ENCODE measurements at places on chromosomes 2 and 18.

GRCh38 chr18:37937287-37937686 lies 371.7 kb upstream of the CELF4 start:
- no peak for DNase-seq

- DNase-seq: no peak
These were observed 109.2 kb upstream of the GPC1 start for GRCh38 chr2:240326246-240326645.

DNA sequence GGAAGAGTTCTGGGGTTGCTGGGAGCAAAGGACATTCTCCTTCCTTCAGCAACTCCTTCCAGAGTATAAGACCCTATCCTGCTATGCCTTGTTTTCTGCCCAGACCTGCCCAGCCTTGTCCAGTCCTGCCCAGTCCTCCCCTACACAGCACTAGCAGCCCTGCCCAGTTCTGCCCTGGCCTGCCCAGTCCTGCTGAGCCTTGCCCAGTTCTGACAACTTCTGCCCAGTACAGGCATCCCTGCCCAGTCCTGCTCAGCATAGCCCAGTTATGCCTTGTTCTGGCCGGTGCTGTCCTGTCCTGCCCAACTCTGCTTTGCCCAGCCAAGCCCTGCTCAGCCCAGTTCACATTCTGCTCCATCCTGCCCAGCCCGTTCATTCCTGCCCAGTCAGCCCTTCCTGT lies 44.9 kb upstream of the ALK start:
- DNase-seq: no peak

DNA sequence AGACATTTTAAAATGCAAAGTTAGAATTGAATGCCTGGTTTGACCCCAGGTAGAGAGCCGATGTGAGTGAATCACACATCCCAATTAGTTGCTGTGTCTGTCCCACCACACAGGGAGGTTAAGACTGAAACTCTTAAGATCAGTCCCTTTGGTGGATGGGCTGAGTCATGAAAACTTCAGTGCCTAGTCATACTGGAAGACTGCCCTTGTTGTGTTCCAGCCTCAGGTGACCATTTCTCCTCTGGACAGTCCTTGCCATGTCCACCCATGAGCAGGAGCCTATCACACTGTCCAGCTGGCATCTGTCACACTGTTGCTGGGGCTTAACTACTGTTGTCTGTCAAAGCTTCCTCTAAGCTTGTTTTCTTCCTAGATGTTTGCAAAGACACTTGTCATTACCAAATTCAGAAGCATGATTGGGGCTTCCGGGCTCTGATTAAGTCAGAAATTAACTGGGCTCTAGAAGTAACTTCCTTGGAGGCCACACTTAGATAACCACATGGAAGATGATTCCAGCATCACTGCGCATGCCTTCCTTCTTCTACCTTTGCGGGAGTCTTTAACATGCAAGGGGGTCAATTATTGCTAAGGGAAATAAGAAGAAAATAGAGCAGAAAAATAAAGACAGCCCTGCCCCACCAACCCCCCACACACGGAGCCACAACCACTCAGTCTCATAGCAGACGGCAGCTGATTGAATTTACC lies 21.3 kb downstream of the CYRIA start:
- no peak for DNase-seq

DNA sequence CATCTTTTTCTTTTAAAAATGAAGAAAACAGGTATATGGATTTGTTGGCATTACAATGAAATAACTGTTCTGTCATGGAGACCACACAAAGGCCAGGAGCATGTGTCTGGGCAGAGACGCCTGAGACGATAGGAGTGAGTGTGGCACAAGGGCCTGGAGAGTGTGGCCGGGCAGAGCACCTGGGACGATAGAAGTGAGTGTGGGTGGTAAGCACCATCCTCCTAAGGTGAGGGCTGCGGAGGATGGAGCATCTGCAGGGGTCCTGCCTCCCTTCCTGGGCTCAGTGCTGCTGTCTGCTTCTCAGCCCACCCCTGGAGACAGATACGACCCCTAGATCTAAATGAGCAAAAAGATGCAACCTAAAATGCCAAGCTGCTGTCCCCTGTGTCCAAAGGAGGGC lies 184.9 kb downstream of the MYT1L start:
- DNase-seq: no peak

DNA sequence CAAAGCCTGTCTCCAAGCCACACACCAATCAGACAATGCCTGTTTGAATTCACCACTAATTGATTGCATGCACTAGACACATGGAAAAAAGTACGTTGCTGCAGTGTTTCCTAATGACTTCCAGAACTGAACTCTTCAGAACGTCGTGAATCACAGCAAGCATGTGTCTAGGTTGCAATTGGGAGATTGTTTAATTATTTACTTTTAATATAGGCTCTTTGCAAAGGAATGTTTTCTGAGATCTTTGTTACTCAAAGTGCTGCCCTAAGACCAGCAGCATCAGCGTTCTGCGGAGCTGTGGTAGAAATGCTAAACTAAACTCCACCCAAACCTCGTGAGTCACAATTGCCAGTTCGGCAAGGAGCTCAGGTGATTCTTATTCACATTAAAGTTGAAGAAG lies 52.7 kb upstream of the CCDC68 start:
- no peak for DNase-seq

GRCh38 chr2:181605889-181606837 lies 50.7 kb downstream of the CERKL start:
- DNase-seq: no peak

DNA sequence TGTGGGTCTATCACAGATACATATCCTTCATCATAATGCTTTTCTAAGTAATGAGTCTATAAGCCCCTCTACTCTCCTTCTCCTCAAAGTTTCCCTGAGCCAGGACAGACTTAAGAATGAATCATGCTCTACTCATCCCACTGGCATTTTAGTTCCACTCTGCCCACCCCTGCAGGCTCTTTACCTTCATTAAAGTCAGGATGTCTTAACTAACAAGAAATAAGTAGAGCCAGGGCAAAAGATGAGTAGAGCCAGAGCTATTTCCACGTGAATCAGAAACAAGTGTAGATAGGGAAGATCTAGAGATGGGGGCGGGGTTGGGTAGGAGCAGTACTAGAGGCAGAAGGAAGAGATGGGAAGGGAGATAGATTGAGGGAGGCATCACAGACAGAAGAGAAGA lies 790.5 kb downstream of the RNF144A start:
- no peak for DNase-seq

DNA sequence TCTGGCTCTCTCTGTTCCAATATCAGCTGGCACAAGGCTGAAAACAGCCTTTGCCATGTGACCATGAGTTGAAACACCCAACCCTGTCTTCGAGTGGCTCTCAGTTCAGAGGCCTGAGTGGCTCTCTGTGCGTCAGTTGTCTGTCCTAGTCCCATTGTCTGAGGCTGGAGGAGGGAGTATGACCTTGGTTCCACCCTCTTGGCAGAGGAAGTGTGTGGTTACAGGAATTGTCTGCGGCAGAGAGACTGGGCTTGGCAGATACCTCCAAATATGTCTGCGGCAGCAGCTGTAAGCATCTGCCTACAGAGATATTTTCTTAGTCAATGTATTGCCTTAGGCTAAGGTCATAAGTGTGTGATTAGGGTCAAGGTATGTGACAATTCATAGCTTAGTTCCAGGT lies 32.6 kb downstream of the CNGA3 start:
- peak; percentile 12 for DNase-seq

DNA sequence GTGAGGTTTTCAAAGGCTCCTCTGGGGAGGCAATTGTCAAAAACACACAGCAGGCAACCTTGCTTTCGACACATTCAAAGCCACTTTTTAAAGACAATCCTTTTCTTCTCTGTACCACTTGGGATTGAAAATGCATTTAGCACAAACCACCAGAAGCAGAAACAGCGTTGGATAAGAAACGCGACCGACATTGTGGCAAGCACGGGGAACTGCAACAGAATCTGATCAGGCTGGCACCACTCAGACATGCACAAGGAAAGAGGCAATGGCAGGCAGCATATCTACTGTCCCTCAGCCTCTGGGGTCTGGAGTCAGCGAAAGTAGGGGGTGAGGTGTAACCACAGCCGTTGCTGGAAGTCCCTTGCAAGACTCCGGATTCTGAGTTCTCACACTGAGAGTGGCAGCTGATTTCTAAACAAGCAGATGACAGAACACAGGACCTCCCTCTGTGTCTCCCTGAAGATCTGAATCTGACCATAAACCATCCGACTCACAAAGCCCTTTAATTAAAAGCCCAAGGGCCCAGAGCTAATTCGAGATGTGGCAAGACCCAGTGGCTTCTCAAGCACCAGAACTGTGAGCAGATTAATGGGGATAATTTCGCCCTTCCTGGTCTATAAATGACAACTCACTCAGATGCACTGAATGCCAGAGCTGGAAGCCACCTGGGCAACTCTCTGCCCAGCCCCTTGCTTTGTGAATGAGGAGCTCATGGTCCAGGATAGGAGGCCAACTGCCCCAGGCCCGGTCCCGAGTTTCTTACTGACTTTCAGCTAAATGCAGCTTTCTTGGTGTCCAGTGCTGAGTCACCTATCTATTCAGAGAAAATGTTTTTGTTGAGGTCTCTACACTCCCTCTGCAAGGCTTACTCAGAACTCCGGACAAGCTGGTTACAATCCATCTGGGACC lies 29.6 kb downstream of the CYRIA start:
- no peak for DNase-seq

DNA sequence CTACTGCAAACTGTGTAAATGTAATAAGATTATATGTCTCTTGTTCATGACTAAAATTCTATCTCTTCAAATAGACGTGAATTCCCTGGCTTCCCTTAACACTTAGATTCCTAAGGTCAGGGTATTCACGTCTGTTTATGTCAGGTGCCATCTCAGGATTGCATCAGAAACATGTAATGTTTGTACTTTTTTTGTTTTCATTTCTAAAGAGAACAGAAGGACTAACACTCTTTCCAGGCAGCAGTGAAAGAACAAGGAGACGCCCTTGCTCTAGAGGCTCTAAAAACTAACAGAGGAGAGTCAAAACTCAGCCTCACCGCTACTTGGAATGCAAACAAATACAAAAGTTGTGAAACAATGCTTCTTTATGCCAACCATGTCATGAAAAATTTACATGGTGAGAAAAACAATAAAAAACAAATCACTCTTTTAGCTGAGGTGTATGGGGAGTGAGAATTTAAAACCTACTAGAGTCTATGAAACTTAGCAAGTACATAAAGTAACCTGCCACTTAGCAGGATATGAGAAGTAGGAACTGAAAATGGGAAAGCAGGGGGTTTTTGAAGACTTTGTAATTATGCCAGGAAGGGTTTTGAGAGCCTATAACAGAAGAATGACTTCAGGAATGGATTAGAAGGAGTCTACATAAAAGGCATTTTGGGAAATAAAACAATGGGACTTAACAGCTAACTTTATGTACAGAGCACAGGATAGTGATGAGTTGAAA lies 522.7 kb downstream of the THSD7B start:
- DNase-seq: no peak

DNA sequence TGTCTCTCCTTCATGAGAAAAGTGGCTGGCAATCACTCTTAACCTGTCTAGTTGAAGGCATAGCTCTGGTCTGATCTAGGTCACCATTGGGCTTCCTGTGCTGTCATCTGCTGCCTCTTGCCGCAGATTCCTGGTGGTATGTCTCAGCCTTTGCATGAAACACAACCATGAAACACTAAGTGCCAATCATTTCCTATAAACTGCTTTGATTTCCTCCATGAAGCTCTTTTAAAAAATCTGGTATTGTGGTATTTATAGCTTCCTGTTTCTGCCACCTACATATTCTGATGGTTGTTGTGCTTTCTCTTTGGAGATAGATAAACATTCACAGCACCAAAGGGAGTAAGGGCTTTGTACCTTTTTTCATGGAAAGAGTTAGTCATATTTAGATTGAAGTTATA lies 120.0 kb upstream of the EPC2 start:
- peak; percentile 69 for DNase-seq

- no peak for DNase-seq
These were observed 14.2 kb upstream of the RTTN start for GRCh38 chr18:70219688-70220087.
